ENCODE measurements at places on chromosomes 6 and 20.
A peak's percentile ranks its signal among the peaks of the same experiment; 100 is the strongest.

DNA sequence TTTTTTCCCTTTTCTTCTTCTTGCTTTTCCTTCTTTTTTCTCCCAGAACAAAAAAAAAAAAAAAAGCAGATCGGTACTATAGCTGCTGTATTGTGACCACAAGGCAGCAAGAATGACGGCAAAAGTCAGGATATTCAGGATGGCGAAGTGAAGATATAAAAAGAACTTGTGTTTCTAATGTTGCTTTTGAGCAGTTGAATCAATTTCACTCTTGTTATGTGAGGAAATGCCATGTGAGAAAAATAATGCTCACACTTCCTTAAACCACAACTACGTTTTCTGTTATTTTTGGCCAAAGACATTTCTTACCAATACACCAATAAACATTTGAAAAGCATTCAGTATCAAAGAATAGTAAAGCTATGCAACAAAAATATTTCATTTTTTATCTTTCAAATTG, 510.5 kb downstream of the HACE1 start:
- DNase-seq: no peak

DNA sequence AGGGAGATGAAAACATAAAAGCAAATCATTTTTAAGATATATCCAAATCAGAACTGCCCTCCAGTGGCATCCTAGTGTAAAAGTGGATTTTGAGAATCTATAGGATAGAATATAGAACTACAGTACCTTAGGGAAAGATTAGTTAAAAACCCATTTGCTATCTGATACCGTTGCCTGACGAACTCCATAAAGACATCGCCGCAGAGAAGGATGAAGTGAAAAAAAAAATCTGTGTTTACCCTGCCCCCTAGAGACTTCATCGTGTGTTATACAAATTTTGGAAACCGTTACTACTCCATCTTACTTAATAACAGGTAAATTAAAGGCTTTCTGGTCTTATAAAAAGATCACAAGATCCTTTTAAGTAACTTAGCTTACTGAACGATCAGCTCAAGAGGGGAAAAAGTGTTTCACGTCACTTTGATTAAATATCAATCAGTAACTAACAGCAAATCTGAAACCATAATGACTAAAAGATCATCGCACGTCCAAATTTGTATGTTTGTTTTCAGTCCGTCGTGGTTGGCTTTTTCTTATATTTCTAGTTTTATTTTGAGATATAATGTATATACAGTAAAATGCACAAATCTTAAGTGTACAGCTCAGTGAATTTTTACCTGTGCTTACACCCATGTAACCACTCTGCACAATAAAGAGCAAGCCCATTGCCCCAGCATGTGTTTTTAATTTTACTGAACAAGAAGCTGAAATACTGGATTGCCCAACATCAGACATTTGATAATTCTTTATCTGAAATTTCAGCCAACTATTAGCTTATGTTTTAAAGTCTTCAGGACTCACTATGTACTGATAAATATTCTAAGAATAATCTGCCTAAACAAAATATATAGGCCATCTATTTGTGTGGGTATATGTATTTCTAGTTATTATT, 881 bp upstream of the MCM3 start:
- DNase-seq: no peak

GRCh38 chr6:7106752-7107577, 796 bp upstream of the RREB1 start:
- no peak for DNase-seq

DNA sequence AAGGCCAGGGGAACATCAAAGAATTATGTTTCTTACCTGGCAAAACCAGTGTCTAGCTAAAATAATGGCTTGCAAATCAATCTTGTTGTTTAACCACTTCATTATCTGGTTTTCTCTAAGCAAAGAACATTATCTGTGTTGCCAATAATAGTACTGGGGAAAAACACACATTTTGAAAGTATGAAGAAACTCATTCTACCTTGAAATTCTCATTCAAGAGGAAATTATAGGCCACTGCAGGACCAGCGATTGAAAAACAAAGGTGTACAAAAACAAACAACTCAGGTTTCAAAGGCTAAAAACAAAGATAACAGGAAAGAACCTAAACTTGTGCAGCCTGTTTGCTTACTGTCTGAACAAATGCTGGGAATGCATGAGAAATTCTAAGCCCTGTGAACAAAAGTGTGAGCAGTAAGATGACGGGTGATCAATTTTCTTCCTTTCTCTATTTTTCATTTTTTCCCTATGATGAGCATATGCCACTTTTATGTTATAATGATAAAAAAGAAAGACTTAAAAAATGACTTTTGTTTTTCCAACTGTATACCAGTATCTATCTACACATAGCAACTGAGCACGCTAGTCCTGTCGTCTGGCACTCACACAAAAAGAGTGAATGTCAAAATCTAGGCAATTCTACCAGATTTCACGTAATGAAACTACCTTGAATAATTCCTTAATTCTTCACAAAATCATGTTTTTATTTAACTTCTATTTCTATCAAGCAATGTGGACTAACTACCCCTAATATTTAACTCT, 117.9 kb downstream of the SGK1 start:
- DNase-seq: peak; percentile 36

- DNase-seq: no peak
Observed at GRCh38 chr6:1379017-1379787, 10.2 kb upstream of the FOXF2 start.

DNA sequence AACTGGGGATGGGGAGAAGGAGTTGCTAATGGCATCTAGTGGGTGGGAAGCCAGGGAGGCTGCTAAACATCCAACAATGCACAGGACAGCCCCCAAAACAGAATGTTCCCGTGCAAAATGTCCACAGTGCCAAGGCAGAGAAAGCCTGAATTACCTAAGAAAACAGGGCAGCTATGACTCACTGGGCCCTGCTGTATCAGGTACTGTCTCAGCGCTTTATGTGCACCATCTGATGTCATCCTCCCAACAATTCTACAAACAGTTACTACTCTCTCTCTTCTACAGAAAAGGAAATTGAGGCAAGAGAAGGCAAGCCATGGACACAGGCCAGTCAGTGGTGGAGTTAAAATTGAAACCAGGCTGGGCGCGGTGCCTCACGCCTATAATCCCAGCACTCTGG, 3.1 kb downstream of the YTHDF1 start:
- DNase-seq: no peak

GRCh38 chr6:87756858-87757257, 54.8 kb upstream of the AKIRIN2 start:
- DNase-seq: no peak

DNA sequence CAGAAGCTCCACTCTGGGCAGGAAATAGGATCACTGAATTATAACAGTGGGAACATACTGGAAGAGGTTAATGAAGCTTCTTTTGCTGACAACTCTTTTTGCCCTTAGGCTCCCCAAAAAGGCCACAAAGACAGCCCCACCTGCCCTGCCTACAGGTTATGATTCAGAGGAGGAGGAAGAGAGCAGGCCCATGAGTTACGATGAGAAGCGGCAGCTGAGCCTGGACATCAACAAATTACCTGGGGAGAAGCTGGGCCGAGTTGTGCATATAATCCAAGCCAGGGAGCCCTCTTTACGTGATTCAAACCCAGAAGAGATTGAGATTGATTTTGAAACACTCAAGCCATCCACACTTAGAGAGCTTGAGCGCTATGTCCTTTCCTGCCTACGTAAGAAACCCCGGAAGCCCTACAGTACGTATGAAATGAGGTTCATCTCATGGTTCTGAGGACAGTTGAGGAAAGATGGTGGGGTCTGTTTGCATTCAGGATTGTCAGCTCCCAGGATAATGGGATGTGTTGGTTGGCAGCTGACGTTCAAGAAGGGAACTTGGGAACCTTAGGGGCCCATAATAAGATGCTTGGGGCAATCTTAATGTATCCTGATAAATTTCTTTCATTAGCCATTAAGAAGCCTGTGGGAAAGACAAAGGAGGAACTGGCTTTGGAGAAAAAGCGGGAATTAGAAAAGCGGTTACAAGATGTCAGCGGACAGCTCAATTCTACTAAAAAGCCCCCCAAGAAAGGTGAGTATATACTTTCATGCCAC, 11.5 kb downstream of the BRD2 start:
- DNase-seq: no peak

DNA sequence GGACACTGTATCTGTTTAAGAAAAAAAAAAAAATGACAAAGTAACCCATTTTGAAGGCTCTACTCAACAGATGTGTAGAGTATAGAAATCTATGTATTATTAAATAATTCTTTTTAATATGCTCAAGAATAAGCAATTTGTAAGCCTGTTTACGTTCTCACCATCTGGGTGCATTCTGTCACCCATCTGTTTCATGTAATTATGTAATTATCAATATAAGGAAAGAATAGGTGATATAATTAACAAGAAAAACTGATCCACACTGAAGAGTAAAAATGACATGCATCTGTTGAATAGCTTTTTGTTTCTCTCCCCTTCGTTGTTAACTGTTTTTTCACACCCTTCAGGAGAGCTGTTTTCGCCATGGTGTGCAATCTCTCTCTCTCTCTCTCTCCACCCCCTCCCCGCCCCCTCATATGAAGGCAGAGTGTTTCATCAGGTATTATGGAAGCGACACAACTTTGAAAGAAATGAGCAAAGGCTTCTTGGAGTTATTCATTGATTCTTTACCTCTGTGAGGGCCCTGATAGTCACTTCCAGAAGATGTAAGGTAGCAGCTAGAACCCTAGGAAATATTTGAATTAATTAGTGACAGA, 154.3 kb upstream of the INSM1 start:
- DNase-seq: no peak
